Naive thymus-derived CD4-positive, alpha-beta T cell (primary cell): ENCODE measurements at places on chromosomes 6 and 20. TPM values are rescaled to one million over a fixed set of nuclear protein-coding genes. Genes with fewer than 3 reads are reported as not detected.

The SLC39A7 gene
- 27.9 TPM for total RNA-seq

DNA sequence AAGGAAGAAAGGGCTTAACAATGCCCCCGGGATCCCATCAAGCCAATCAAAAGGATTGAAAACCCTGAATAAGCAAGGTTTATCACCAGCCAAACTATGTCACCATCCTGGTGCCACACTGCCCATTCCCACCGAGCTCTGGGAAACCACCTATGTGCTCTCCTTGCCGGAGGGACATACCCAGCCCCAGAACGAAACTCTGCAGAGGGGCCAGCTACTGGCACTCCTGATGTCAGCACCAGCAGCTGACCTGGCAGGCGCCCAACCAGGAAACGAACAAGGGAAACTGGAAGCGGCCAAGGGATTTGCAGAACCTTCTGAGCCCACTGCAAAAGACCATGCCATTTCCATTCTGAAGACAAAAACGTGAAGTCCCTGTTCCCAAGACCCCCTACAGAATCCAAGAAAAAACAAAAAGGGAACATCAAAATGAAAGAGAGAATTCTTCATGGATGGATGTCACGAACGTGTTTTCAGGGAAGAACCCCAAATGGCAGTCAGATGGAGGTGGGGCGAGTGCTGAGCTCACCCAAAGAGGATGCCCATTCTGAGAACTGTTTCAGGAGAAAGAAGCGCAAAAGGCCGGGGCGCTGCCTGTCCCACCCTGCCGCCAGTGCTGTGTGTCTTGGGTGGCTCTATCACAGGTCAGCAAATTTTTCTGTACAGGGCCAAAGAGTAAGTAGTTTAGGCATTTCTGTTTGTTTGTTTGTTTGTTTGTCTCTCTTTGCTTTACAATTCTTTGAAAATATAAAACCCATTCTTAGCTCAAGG, 305.2 kb downstream of the ESR1 start:
- no peak for DNase-seq

- DNase-seq: no peak
Observed at GRCh38 chr6:42781546-42781795, 381 bp upstream of the BICRAL start.

The GRIK2 gene
- total RNA-seq: 0.22 TPM

- DNase-seq: no peak
Observed at GRCh38 chr6:28661097-28661713, 135.5 kb downstream of the GPX5 start.

- DNase-seq: no peak
Observed at GRCh38 chr20:49850463-49851230, 38.0 kb downstream of the SLC9A8 start.

The EYS gene
- not detected for total RNA-seq

- no peak for DNase-seq
Observed at GRCh38 chr6:3905945-3906845, 57.0 kb downstream of the FAM50B start.

GRCh38 chr20:58626051-58626450, 25.0 kb upstream of the STX16 start:
- no peak for DNase-seq

DNA sequence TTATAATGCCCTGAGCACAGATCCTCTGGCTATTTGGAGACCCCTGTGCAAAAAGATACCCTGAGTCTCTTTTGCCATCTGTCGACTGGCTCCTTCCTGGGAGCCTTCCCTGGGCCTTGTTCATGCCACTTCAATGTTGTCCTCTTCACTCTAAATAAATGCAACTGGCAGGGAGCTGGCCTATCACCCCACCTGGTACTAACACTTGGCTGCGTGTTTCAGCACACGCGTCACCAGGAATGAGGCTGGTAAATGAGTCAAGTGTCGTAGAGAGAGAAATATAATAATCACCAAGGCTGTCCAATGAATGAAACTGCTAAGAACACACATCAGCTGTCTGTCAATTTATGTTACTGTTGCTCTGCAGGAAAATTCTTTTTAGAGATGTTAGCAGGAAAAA, 374.6 kb upstream of the JARID2 start:
- DNase-seq: no peak

DNA sequence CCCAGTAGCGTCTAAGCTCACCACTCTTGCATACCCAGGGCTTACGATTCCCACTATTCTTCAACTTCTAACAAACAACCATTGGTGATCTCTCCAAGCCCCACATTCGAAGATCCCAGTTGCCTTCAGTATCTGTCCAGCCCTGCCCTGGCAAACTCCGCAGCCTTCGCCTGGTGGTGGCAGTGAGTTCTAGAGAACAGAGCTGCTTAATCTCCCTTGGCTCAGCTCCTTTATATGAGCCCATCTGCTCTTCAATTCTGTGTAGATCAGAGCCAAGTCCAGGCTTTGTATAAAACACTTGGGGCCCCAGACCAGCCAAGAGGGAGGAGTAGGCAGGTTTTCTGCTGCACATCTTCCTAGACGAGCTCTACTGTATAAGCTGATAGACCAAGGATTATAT, 193.3 kb downstream of the PHACTR1 start:
- no peak for DNase-seq

The SUPT3H gene
- 12.7 TPM for total RNA-seq

The COQ3 gene
- total RNA-seq: 1.8 TPM

- no peak for DNase-seq
Observed at GRCh38 chr6:43870660-43871061, 100.7 kb downstream of the VEGFA start.

The DYNLRB1 gene
- 91.9 and 117 TPM in 2 replicates for total RNA-seq

- no peak for DNase-seq
Observed at GRCh38 chr6:118780668-118781067, 113.3 kb upstream of the ASF1A start.

GRCh38 chr20:43576108-43576507, 14.6 kb upstream of the IFT52 start:
- no peak for DNase-seq

DNA sequence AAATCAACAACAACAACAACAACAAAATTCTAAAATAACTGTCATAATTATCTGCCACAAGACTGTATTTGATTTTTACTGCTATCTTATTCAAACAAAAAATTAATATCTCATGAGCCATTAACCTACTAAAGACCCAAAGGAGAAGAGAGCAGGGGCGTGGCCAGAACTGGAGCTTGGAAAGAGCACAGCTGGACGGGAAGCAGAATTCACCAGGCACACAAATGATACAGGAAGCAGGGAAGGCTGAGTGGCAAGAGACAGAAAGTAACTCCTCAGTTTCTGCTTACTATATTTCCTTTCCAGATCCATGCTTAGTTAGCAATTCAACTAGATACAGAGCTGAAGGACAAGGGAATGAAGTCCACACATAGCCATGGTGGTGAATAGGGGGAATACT, 54.4 kb downstream of the FKBP5 start:
- DNase-seq: no peak

DNA sequence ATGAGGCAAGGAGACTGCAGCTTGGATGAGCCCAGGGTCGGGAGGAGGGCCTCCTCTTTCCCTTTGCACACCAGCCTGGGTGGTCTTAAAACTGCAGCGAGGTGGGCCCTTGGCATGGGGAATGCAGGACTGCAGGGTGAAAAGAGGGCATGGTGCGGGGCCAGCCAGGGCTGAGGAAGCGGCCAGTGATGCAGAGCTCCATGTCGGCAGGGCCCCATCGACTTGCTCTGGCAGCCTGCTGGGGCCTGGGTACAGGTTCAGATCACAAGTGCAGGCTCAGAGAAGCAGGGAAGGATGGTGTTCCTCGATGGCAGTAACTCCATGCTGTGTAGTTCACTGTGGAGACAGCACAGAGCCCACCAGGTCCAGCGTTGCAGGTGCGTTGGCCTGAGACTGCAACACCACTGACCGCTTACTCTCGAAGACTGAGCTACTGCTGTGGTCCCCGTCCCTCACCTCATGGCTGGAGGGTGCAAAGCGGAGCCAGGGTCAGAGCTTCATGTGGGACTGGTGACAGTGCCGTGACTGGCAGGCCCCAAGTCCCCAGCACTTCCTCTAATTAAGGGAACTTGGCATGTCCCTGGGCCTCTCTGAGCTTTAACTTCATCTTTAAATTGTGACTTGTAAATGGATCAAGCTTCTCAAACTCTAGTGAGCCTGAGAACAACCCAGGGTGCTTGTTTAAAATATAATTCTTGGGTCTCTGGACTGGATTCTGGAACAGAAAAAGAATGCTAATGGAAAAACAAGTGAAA, 223.2 kb downstream of the SYNDIG1 start:
- DNase-seq: no peak

The CTAGE9 gene
- total RNA-seq: not detected

DNA sequence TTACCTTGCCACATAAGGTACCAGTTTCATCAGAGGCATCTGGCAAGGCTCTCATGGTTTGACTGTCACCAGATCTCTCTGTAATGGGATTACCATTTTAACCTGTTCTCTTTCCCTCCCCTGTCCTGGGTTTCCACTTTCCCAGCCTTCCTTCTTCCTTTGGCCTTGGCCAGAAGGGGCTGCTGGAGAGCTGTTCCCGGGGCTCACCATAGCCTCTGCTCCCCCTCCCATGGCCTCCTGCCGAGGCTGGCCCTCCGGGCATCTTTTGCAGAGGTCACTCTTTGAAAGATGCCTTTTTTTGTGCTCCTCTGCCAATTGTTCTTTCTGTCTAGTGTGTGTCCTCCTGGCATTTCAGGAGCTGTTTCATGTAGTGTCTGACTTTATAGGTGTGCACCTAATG, 100.7 kb upstream of the SCP2D1 start:
- DNase-seq: no peak

DNA sequence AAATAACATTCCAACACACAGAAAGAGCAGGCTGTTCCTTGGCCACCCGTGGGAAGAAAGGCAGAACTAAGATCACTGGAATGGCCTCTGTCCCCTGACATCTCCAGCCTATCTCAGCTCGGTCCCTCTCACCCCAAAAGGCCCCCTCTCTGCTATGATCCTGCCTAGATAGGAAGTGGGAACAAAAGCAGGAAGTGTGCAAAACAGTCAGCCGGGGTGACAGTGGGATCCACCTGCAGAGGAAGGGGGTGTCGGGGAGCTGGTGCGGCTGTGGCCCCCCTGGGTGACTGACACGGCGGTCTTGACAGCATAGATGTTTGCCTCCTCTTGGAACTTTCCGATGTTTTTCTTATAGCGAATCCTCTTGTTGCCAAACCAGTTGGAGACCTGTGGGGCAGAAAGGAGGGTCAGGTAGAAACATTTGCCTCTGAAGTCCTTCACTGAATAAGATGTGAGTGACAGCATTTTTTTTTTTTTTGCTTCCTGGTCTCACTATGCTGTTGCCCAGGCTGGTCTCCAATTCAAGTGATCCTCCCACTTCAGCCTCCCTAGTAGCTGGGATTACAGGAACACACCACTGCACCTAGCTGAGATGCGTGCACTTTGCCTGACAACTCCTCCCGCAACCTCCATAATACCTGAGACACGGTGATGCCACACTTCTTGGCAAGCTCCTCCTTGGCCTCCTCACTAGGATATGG, 2.8 kb downstream of the PBX2 start:
- DNase-seq: no peak

- no peak for DNase-seq
Observed at GRCh38 chr20:20173254-20173653, 120.9 kb downstream of the CFAP61 start.

GRCh38 chr6:75183099-75183541, 22.7 kb downstream of the COL12A1 start:
- no peak for DNase-seq

- no peak for DNase-seq
Observed at GRCh38 chr20:3431109-3431508, 23.6 kb upstream of the DNAAF9 start.

- no peak for DNase-seq
Observed at GRCh38 chr6:109790131-109790530, 99.0 kb downstream of the FIG4 start.

GRCh38 chr6:11604215-11604614, 66.7 kb downstream of the TMEM170B start:
- DNase-seq: no peak

DNA sequence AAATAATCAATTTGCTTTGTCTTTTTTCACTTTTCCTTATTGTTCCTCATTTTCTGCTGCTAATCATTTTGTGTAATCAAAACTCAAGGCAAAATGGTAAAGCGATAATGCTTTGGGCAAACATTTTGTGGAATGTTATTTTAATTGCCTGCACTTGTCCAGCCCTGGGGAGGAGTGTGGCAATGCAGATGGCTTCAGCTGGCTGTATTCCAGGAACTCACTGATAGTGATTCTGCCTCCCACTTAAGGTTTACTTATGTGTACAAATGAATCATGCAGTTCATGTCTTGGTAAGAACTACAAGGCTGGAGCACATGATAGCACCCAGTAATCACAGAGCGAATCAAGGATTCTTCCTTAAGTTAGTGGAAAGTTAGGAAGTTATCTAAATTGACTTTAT, 107.8 kb downstream of the COL19A1 start:
- no peak for DNase-seq

DNA sequence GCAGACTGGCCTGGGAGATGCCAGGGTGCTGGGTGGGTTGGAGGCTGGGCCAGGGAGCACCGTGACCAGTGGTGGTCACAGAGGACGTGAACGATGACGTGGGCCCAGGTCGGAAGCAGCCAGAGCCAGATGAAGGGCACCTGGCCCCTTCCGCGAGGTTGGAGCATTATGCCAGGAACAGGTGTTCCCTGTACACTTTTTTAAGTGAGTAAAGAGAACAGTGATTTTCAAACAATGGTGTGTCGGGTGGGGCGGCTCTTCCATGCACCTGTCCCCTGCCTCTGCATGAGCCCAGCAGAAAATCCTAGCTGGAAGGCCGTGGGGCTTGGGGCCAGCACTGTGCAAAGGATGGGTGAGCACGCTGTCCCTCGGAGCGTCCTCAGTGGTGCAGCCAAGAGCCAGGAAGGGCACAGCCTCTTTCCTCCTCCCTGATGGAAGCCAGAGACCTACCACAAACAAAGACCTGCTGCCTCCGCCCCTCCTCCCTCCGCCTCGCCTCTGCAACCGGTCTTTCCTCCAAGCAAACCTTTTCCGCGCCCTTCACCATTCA, 350.5 kb downstream of the ZFAND3 start:
- no peak for DNase-seq

The RGS17 gene
- not detected for total RNA-seq

- no peak for DNase-seq
Observed at GRCh38 chr6:91786474-91787184, 1199.8 kb upstream of the MAP3K7 start.

DNA sequence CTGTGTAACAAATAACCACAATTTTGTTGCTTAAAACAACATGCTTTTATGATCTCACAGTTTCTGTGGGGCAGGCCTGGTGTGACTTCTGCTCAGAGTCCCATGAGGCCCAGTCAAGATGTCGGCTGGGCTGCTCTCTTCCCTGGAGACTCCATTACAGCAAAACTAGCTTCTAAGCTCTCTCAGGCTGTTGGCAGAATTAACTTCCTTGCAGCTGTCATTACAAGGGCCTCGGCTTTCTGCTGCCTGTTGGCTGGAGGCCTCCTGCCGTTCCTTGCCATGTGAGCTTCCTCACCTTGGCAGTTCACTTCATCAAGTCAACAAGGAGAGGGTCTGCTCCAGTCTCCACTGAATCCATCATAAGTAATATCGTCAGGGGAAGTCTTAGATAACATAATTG, 659.2 kb downstream of the PRKN start:
- DNase-seq: no peak

The ZBTB24 gene
- 12.4 TPM for total RNA-seq

- no peak for DNase-seq
Observed at GRCh38 chr6:170004585-170005210, 253.3 kb downstream of the ERMARD start.

The TXLNB gene
- 0.65 TPM for total RNA-seq

The GSTA2 gene
- total RNA-seq: not detected

The TMEM170B gene
- 3.2 TPM for total RNA-seq
